Right lobe of liver (tissue), 6 donors: ENCODE measurements at places on chromosomes 11 and 22.

DNA sequence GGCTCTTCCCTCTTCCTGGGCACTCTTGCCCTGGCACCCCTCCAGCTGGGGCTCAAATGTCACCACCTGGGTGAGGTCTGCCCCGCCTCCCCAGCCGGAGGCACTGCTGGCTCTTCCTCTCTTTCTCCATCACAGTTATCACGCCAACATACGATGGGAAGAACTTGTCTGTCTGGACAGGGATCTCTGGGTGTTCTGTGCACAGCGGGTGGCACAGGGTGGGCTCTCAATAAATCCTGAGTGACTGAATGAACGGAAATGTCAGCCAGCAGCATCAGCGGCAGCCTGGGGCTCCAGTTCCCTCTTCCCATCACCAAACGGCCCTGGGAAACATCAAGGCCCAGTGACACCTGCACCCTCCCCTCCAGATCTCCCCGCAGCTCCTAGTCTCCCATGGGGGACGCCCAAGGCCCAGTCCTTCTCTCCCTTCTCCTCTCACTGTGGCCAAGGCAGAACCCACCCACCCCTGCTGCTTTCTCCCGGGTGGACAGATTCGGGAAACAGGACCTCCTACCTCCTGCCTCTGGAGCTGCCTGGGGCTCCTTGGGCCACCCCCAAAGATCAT lies 440 bp upstream of the SLC25A45 start:
- peak; percentile 89 for DNase-seq
- H3K36me3 ChIP-seq: no peaks in the 10 kb centered on the region
- no peaks in the 10 kb centered on the region for H3K4me1 ChIP-seq
- H3K4me3 ChIP-seq: peak overlapping the region; percentile 47
- H3K27me3 ChIP-seq: no peaks in the 10 kb centered on the region

DNA sequence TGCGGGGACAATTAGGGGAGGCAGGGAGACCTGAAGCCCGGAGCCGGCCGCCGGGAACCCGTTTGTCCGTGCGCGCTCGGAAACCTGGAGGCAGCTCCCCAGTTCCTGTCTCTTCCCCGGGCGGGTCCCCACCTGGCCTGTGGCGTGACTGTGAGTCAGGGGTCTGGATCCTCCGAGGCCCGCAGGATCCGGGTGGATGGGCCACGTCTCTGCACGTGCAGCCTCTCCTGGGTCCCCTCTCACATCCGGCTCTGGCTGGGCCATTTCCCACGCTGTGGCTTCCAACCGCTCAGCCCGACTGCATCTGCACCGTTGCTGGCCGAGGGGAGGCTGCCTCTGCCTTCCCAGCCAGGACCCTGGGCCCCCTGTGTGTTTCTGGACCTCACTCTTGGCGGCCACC lies 14.8 kb upstream of the H19 start:
- no peaks in the 10 kb centered on the region for H3K27me3 ChIP-seq
- no peak for DNase-seq
- no peak overlapping the region for H3K4me3 ChIP-seq
- H3K4me1 ChIP-seq: no peaks in the 10 kb centered on the region

- H3K27me3 ChIP-seq: no peaks in the 10 kb centered on the region
- no peak overlapping the region for H3K27ac ChIP-seq
- no peaks in the 10 kb centered on the region for H3K36me3 ChIP-seq
- H3K4me3 ChIP-seq: no peak overlapping the region
- no peaks in the 10 kb centered on the region for H3K4me1 ChIP-seq
Measured at GRCh38 chr11:126829716-126830115, 170.9 kb downstream of the KIRREL3 start.

DNA sequence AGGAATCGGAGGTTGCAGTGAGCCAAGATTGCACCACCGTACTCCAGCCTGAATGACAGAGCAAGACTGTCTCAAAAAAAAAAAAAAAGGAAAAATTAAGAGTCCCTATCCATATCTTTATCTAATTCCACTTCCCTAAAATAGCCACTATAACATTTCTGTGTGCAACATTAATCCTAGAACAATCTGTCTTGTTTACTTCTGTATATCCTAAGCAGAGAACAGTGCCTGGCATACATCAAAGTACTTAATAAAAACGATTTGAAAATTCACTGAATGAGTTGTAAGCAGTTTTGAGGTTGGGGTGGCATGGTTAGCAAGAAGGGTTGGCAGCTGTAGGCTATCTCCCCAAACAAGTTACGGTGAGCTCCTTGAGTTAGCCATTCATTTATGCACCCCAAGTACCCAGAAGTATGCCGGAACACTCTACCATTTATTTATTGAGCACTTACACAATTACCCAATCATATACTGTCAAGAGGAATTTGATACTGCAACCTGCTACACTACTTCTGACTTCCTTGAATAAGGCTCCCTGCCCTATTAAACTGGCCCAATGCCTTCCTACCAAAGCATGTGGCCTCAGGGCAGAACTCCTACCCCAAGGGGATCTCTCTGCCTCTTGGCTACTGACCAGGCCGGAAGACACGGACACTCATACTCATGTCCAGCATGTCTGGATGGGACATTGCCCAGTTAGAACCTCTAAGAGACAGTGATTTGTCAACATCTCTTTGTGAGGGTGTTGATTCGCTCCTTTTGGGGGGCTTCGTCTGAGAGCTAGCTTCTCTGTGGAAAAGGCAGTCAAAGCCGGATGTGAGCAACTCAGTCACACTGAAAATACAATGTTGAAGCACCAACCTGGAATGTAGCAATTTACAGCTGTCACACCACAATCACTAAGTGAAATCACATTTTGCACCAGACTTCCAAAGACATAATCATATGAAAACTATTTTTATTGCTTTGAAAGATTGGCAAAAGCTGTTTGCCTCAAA lies 16.3 kb upstream of the TMEM41B start:
- no peaks in the 10 kb centered on the region for H3K36me3 ChIP-seq
- no peaks in the 10 kb centered on the region for H3K4me1 ChIP-seq
- no peak overlapping the region for H3K4me3 ChIP-seq
- no peak for DNase-seq
- no peak overlapping the region for H3K27ac ChIP-seq

DNA sequence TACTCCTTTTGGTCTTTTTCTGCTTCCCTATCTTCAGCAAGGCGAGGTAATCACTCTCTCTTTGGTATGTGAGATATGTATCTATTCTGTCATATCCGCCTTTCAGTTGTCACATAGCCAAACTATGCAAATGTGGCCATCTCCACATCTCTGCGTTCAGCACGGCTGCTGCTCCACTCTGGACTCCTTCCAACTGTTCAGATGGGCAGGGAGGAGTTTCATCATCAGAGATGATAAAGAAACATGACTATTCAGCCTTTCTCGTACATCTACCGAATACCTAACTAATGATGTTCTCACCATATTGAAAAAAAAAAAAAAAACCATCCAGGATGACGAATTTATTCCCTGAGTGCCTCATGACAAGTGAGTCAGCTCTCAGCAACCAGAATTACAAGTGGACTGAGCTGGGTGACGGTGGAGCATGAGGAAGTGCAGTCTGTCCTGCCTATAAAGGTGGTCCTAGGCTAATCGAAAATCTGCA lies 899.6 kb downstream of the OPCML start:
- no peaks in the 10 kb centered on the region for H3K36me3 ChIP-seq
- DNase-seq: no peak
- H3K4me1 ChIP-seq: no peaks in the 10 kb centered on the region
- no peaks in the 10 kb centered on the region for H3K27me3 ChIP-seq

DNA sequence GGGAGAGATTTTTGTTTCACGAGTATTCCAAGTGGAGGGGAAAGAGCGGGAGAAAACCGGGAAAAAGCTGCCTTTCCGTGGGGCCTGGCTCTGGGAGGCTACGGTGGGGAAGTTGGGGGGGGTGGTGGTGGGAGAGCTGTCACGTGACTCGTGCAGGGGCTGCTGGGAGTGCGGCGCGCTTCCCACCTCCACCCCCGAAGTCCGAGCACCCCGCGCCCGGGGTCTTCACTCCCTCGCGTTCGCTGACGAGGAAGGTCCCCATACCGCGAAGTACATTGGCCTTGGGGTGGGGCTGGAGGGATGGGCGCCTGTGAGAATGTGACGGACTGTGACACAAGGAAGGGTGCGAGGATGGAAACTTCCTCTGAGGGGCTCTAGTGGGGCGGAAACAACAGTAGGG lies at the start of gene TEX12:
Gene TEX12 (plus strand): TSS at position 228 of the 400 bp plus-strand sequence. CDS start 1,897 bp downstream, outside the sequence.
- no peaks in the 10 kb centered on the region for H3K27me3 ChIP-seq
- no peak within 1 kb of the TSS for H3K4me3 ChIP-seq
- no peak for DNase-seq
- no peak within 1 kb of the TSS for H3K27ac ChIP-seq

DNA sequence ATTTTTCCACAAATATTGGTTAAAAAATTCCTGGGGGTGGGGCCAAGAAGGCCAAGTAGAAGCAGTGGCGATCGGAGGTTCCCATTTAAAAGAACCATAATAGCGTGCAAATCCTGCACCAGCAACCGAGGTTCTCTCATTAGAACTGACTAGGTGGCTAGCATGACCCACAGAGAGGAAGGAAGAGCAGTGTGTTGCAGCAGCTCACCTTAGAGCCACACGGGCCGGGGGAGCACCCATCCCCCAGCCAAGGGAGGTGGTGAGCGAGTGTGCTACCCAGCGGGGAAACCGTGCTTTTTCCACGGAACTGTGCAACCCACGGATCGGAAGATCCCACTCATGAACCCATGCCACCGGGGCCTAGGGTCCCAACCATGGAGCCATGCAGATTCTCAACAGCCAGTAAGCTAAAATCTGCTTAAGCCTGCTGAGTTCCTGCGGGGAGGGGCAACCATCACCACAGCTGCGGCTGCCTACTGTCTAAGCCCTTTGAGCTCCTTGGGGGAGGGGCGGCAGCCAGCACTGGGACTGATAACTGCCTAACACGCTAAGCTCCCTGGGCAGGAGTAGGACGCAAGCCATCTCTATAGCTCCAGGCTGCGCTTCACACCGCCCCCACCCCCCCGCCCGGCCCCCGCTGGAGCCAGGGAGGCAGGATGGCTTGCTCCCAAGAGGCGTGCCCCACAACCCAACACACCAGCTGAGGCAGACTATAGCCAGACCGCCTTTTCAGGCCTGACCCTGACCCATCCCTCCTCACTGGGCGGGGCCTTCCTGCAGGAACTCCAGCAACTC lies 21.0 kb upstream of the HTATIP2 start:
- DNase-seq: no peak
- peaks cover 10% of the 10 kb centered on the region for H3K27me3 ChIP-seq

- H3K4me1 ChIP-seq: no peaks in the 10 kb centered on the region
- no peak overlapping the region for H3K27ac ChIP-seq
- no peaks in the 10 kb centered on the region for H3K27me3 ChIP-seq
- H3K36me3 ChIP-seq: no peaks in the 10 kb centered on the region
- no peak for DNase-seq
- H3K4me3 ChIP-seq: no peak overlapping the region
Measured at GRCh38 chr11:77026221-77026620, 8.0 kb upstream of the B3GNT6 start.

DNA sequence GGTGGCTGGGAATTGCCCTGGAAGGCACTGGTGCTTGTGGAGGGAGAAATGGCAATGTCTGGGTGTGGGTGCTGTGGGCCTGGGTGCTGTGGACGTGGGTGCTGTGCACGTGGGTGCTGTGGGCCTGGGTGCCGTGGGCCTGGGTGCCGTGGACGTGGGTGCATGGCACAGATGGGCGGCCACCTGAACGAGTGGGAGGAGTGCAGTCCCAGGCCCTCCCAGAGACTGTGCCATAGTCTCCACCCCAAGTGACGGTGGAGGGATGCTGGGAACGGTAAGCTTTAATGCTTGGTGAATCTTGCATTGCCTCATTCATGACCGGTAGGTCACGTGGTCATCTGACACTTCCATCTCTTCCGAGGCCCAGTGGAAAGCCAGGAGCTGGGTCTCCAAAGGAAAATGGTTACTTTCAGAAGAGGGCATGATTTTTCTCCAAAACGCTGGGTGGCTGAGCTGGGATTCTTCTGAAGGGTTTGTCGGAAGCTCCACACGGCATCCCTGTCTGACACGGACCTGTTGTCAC lies 28.8 kb upstream of the BRSK2 start:
- no peak overlapping the region for H3K27ac ChIP-seq
- H3K4me1 ChIP-seq: no peaks in the 10 kb centered on the region
- DNase-seq: no peak
- H3K36me3 ChIP-seq: no peaks in the 10 kb centered on the region
- no peaks in the 10 kb centered on the region for H3K27me3 ChIP-seq

DNA sequence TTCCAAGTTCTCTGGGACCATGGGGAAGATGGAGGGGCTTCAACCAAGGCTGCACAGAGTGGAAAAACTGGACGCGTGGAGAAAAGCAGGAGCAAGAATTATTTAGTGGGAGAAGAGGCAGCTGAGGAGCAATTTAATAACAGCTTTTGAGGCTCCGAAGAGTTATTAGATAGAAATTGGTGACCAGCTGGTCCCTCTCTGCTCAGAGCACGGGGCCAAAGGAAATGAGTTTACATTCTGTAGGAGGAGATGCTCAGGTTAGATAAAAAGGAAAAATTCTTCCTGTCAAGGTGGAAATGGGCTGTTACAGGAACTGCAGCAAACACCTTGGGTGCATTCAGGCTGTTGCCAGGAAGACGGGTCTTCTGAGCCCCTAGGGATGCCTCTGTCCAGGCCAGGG lies 47.0 kb upstream of the GALNT18 start:
- no peaks in the 10 kb centered on the region for H3K4me1 ChIP-seq
- H3K27ac ChIP-seq: no peak overlapping the region
- no peak for DNase-seq
- H3K4me3 ChIP-seq: no peak overlapping the region

DNA sequence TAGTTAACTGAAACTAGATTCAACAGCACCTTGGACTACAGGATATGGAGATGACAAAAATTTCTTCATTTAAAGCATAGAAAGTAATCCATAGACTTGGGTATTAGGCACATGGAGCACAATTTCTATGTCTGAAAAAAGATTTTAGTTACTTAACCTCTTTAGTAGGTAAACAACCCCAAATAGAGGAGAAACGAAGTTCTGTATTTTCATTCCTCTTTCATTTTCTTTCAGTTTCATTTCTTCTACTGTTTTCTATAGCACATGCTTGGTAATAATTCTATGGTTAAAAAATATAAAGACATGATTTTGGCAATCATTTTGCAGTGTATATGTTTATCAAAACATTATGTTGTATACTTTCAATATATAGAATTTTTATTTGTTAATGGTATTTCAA lies 99.5 kb downstream of the CASP12 start:
- no peaks in the 10 kb centered on the region for H3K36me3 ChIP-seq
- H3K4me3 ChIP-seq: no peak overlapping the region
- no peak overlapping the region for H3K27ac ChIP-seq
- no peaks in the 10 kb centered on the region for H3K27me3 ChIP-seq
- no peak for DNase-seq

DNA sequence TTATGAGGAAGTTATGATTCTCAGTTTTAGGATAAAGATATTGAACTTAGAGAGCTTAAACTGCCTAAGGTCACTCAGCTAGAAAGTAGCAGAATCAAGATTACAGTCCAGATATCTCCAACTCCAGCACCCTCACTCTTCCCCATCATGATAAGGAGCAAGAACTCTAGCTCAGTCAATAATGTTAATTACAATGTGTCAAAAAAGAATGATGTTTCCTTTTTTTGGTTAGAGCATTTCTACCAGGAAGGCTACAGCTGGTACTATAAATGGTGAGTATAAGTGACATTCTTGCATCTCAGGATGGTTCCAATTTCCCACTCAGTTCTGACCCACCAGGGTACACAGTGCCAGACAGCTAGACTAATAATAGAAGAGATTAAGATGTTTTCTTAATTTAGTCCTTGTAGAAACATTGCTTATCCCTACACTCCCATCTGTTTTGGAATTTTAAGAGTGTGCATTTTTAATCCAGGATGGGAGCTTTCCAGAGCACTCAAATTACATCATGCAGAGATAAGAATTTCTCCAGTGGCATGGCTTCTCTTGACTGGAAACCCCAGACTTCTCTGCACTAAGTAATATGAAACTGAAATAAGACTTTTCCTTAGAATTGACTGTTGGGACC lies 21.6 kb upstream of the BBOX1 start:
- H3K4me1 ChIP-seq: no peaks in the 10 kb centered on the region
- no peak overlapping the region for H3K4me3 ChIP-seq
- DNase-seq: no peak
- no peak overlapping the region for H3K27ac ChIP-seq
